ENCODE measurements at places on chromosomes 2 and 18.

- no peak for DNase-seq
These were observed 258.5 kb downstream of the RPIA start for GRCh38 chr2:88950010-88950409.

DNA sequence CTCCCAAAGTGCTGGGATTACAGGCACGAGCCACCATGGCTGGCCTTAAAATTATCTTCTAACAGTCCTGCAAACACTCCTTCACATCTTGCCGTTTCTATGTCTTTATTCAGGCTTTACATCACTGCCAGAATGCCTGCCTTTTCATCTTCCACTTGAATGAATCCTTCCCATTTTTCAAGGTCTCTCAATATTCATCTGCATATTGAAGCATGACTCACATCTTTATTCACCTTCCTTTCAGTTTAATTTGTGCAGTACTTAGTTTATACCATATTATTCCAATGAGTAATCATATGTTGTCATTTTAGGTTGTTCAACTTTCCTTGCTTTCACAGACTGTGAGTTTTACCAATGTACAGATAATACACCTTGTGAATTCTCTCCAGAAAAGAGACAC lies 510.1 kb upstream of the PIK3C3 start:
- DNase-seq: no peak

GRCh38 chr18:21315741-21316197 lies 73.7 kb downstream of the GREB1L start:
- no peak for DNase-seq

DNA sequence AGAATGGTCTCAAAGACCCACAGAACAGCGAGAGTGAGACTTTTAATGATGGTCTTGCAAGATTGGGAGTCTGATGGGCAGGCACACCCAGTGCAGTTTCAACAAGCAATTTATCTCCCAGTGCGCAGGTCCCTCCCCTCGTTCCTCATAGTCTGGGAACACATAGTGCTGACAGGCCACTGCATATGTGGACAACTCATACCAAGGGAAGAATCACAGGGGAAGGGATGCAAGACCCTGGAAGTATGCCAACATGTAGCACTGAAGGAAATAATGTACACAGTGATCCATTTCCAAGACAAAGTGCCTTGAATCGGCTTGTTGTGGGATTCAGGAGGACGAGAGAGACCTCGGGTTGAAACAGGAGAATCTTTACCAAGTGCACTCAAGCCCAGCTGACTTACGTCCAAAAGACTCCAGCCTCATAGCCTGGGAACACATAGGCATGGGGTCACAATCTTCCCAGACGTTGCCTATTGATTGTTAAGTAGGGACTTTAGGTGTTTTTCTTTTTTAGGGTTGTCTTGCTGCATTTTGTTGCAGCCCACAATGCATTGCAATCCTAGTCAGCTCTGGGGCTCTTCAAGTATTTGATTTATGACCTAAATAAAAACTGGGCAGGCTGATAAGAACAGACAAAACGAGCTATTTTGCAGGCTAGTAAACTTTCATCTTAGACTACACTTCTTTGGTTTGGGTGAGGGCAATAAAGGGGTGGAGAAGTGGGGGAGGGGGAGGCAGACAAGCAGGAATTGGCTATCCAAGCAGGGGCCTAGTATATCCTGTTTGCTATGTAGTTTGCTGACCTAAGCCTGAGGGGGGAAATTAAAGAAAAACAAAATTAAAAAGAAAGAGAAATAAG lies 24.7 kb upstream of the SERPINB5 start:
- no peak for DNase-seq

DNA sequence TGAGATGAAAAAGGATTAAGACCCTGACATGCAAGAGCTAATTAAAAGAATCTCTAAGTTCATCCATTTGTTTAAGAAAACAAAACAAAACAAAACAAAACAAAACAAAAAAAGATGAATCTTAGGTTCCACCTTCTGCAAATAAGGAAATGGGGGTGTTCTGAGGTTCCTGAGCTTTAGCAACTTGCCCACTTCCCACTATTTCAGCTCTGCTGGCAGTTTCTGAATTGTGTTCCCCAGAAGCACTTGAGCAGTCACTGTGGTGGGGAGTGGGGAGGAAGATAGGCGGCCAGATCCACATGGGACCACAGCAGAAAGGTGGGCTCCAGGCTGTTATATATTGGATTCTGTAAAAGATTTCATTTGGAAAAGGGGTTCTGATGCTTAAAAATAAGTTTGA lies 20.3 kb downstream of the INO80C start:
- no peak for DNase-seq

GRCh38 chr2:214674278-214674677 lies 135.2 kb downstream of the BARD1 start:
- DNase-seq: no peak

GRCh38 chr2:38797250-38797676 lies 19.3 kb downstream of the GEMIN6 start:
- DNase-seq: no peak

DNA sequence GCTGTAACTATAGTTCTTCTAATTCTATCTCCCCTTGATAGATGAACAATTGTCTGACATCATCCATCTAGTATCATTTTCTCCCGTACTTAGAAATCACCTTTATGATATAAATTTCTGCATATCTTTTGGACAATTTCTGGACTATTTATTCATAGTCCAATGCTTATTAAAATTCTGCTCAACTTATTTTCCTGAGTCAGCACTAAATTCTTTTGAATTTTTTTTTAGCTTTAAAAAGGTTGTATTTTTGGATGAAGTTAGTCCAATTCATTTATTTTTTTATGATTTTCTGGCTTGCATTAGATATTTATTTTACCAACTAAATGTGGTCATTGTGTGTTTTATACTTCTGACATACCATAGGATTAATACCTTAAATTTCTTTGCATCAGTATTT lies 538.5 kb upstream of the DCC start:
- no peak for DNase-seq

GRCh38 chr2:109370399-109371035 lies 241.5 kb downstream of the SH3RF3 start:
- no peak for DNase-seq

DNA sequence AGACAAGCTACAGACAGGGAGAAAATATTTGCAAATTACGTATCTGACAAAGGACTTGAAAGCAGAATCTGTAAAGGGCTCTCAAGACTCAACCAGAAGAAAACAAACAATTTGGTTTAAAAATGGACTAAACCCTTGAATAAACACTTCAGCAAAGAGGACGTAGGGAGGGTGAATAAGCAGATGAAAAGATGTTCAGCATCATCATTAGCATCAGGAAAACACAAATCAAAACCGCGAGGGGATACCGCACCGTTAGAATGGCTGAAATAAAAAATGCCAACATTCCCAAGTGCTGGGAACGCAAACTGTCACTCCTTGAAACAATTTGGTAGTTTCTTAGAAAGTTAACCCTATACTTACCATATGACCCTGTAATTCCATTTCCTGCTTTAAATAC lies 136.7 kb downstream of the MBP start:
- DNase-seq: no peak

DNA sequence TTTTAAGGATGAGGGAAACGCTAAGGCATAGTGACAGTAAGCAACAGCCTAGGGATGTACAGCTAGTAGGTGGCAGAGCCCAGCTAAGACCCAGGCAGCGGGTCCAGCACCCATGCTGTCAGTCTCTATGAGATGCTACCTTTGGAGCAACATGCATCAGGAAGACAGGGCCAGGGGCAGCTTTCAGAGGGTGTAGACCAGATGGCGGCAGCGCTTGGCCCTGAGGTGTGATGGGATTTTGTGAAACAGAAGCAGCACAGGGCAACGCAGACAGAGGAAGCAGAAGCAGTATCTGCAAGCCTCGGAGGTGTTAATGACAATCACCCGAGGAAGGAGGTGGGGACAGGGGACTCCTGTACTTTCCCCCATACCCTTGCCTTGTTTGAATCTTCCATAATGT lies 43.2 kb downstream of the SDC1 start:
- no peak for DNase-seq

DNA sequence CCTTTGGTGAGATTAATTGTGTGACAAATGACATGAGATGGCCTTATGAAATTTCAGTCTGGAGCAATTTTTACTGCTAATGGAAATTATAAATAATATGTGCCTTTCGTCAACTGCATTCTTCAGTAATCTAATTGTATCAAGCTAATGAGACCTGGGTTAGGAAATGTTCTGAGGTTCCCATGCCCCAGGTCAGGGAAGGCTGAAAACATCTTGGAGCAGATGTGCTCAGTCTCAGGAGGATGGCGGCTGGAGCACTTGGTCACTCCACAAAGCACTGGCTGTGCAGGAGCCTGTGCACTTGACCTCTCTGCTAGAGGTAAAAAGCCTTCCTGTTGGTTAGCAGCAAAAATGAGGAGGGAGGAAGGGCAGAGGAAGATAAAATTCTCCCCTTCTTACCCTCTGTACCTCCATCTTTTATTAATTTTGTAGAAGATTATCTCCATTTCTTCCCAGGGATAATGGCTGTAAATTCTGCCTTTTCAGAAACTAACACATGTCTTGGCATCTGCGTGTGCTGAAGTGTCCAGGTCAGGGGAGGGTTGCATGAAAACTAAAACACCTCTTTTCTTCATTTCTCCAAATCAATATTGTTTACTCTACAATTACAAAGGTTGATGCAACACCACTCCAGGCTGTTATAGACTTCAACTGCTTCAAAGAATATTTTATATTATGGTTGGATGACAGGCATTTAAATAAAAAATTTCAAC lies 1606.4 kb upstream of the ACVR2A start:
- DNase-seq: no peak

DNA sequence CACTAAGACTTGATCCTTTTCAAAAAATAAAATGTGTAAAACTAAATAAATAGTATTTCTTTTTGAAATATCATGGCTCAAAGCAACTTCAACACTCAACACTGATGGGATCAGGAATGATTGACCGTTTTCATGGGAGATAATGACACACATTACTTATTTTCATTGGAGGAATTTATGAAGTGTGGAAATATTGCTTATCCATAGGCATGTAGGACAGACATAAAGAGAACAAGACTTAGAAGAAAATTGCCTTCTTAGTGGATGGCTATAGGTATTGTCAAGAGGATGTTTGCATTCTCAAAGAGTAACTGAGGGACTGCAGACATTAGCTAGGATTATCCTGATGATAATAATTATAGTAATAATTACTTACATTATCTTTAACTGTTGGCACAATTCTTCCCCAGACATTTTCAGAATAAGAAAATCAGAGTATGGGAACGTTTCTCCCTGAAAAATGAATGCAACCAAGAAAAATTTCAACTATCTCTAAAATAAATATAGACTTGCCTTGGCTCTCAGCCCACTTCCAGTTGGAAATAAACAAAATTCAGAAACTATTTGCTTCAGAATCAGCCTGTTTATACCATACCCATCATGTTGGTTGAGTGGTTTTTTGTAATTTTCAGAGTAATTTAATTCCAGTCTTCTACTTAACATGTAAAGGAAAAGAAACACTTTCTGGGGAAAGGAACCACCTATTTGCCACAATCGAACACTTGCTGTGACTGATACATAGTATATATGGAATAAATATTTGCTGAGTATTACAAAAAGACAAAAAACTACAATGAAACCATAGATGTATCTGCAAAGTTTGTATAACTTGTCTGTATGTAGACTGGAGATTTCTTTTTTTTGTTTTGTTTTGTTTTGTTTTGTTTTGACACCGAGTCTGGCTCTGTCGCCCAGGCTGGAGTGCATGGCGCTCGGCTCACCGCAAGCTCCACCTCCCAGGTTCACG lies 165.7 kb downstream of the TMX3 start:
- DNase-seq: no peak

DNA sequence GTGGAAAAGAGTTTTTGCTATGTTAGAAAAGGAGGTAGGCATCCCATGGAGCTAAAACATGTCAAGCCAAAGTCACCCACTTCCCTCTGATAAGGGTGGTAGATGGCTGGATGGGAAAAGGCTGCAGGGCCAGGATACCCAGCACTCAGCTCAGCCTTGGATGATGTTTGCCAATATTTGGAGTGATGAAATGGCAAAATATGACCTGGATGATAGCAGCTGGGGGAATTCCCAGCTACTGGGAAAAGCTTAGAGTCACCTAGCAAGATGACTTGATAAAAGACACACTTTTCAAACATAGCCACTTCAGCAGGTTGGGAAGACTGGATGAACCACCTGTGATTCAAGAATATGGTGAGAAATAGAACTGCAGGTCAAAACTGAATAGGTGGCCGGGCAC lies 10.1 kb downstream of the RFX8 start:
- no peak for DNase-seq

- no peak for DNase-seq
These were observed 324.9 kb downstream of the CCDC85A start for GRCh38 chr2:56508662-56509061.

DNA sequence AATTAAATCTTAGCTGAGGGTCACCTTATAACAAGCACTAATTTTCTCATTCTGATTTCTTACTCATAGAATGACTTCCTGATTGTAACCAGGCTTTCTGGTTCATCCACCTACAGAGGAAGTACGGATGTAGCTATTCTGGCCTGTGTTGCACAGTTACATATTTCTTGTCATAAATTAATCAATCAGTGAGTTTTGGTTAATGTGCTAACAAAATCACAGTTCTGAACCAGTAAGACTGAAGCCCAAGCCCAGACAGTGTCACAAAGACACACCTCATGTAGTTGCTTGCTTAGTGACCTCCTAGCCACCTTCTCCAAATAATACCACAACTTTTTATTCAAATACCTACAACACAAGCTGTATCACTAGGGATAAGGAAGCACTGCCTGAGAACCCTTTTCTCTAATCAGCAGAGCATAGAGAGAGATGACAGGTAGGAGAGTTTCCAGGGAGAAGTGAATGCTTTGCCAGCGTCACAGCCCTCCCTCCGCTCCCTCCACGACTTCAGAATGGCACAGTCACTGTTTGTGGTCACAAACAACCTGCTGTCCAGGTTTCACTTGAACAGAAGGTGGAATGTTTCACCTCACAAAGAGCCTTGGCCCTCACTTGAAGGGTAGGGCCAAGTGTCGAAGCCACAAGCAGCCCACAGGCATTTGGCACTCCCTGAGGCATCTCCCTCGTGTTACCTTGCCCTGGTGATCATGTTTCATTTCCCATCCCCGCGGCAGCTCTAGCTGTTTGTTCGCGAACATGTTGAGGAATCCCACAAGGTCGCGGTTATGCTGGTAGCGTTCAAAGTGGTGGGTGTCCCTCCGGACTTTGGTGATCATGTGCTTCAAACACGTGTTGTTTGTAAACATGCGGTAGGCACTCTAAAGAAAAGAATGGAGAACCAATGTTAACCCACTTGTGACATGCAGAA lies 120.8 kb upstream of the STK17B start:
- DNase-seq: no peak

- DNase-seq: no peak
These were observed 15.8 kb downstream of the CCDC74A start for GRCh38 chr2:131543385-131543891.

DNA sequence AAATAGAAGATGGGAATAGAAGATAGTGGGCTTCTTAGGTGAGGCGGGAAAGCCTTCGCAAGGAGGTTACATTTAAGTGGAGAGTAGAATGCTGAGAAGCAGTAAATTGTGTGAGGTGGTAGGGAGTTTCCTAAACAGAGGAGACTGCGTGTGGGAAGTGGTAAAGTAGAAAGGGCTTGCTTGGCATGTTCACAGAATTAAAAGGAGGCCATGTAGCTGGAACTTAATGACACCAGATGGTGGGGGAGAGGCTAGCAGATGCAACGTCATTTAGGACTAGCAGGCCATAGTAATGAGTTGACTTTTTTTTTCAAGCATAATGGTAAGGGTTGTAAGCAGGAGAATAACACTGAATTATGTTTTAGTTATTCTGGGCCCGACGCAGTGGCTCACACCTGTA lies 13.0 kb upstream of the RTN4 start:
- no peak for DNase-seq

Data from T-helper 2 cell (primary cell).